ENCODE measurements at places on chromosomes 1 and 21.

DNA sequence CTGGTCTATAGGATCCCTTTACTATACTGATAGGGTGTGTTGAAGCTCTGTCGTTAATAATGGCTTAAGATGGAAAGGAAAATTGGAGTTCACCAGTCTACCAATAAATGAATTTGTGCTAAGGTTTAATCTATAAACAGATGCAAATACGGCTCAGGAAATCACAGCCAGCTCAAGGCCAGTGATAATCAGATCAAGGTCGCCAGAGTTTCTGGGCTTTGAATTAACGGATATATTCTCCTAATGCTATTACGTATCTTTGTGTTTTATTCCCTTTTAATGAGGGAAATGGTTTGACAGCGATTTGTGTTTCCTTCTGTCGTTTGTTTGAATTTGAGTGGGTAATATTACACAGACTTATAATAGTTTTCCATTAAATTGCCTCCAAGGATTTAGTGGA is 279.6 kb downstream of the BACH1 start:
- no peak for DNase-seq

DNA sequence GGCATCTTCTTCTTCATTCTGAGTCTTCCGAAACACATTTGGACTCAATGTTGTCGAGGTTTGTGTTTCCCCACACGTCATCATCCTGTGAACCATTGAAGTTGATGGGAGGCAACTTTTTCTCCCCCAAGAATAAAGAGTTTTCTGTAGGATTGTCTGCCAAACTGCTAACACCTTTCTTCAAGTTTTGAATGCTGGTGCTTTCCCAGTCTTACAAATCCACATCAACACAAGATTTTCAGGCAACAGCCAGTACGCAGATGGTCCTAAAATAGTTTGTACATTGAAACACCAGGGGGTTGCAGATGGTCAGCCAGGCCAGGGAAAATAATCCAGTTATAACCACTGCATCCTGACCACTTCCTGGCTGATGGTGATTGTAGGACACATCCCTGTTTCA is 187.9 kb downstream of the DISC1 start:
- DNase-seq = no peak

- no peak for DNase-seq
Observed at GRCh38 chr1:45412899-45413298, 72.7 kb upstream of the MUTYH start.

DNA sequence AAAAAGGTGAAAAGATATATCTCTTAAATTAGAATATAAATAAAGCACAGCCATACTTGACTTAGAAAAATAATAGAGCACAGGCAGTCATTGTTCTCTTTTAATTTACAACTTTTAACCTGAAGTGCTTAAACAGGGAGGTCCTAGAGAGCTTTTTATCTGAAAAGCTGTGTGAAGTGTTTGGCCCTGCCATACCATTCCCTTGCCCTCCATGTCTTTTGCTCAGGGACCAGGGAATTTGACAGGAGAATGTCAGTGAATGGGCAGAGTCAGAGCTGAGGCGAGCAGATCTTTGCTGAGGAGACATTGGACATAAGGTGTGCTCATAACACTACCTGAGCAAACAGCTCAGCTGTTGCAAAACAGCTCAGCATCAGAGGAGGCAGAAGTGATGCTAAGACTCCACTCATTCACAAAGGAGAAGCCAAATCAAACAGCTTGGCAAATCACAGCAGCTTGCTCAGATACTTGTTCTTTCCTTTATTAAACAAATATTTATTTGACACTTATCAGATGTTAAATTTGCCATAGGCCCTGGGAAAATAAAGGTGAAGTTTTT is 14.9 kb upstream of the MGST3 start:
- no peak for DNase-seq

DNA sequence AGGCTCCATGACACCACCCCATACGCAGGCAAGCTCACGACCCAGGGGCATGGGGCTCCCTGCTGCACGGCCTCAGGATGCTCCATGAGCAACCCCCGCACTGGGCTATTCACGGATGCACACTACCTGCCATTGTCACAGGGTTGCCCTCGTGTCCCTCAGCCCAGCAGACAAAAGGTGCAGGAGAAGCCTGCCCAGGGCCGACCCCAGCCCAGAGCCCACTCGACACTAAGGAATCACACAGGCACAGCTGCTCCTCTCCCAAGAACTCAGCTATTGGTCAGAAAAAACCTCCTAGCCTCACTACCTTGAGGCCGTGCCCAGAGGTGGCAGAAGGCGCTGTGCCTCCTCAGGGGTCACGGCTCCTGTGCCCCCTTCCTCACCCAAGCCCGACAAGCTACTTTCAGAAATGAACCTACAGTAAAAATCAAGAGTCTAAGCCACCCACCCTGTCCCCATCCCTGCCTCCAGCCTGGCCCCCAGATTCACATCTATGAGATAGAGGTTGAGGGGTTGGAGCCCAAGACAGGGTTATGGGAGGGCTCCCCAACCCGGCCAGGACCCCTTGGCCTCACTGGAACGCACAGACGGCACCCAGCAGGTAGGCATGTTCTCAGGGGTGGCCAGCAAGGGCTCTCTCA is 6.4 kb upstream of the SPATC1L start:
- DNase-seq = no peak
